Vagina (tissue), 2 donors: ENCODE measurements at places on chromosomes 1 and 21. TPM values are rescaled to one million over a fixed set of nuclear protein-coding genes. Genes with fewer than 3 reads are reported as not detected.

DNA sequence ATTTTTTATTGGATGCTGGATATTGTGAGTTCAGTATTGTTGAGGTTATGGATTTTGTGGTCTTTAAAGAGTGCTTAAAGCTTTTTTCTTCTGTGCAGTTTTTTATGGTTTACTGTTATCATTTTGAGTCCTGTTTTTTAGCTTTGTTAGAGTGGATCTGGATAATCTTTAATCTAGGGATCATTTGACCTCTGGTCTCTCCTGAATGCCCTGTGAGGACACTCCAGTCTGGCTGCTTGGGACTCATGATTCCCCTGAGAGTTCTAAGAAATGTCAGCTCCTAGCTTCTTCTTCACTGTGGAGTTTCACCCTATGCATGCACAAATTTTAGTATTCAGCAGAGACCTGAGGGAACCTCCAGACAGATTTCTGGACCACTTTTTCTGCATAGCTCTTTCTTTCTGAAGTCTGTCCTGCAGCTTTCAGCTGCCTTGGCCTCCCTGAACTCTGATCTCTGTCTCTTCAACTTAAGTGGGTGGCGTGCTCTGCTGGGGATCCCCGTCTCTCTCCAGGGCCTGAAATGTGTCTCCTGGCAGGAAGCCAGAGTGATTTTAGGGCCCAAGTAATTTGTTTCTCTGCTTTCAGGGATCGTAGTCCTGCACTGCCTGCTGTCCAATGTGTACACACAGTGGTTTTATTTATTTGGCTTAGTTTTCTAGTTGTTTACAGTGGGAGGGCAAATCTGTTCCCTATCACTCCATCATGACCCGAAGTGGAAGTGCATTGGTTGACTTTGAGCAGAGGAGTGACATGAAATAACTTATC is 14.7 kb downstream of the PEX14 start:
- H3K27me3 ChIP-seq, result no peaks in the 10 kb centered on the region
- H3K4me1 ChIP-seq, result peaks cover 4% of the 10 kb centered on the region
- no peaks in the 10 kb centered on the region for H3K36me3 ChIP-seq
- DNase-seq, result no peak
- no peak overlapping the region for H3K27ac ChIP-seq

- H3K36me3 ChIP-seq, result no peaks in the 10 kb centered on the region
- H3K4me1 ChIP-seq, result no peaks in the 10 kb centered on the region
- H3K27me3 ChIP-seq, result no peaks in the 10 kb centered on the region
- no peak overlapping the region for H3K4me3 ChIP-seq
- DNase-seq, result no peak
Measured at GRCh38 chr1:232581932-232582331, 48.0 kb downstream of the SIPA1L2 start.

GRCh38 chr21:31910074-31910470 is 37.3 kb downstream of the HUNK start:
- peaks cover 24% of the 10 kb centered on the region for H3K4me1 ChIP-seq
- no peak overlapping the region for H3K27ac ChIP-seq
- H3K36me3 ChIP-seq, result no peaks in the 10 kb centered on the region
- H3K4me3 ChIP-seq, result no peak overlapping the region

DNA sequence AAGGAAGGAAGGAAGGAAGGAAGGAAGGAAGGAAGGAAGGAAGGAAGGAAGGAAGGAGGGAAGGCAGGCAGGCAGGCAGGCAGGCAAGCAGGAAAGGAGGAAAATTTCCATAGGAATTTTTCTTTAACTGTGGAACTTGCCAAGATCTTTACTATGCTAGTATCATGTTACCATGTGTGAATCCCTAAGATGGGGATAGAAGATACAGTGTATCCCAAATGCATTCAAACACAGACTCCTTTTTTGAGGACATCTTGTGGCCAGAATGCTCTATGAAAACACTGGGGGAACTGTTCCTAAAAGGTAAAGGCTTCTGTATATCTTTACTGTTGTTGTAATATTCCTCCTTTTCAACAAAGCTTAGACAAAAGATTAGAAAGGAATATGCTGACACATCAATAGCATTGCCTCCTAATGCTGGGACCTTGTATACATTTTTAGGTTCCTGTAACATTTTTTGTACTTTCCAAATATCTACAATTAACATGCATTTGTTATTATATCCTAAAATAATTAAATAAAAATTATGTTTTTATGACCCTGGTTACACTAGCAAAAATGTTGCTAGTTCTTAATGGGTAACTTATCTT is 20.6 kb downstream of the CCDC190 start:
- no peaks in the 10 kb centered on the region for H3K36me3 ChIP-seq
- no peak overlapping the region for H3K4me3 ChIP-seq
- H3K4me1 ChIP-seq, result no peaks in the 10 kb centered on the region
- H3K27ac ChIP-seq, result no peak overlapping the region

- no peaks in the 10 kb centered on the region for H3K36me3 ChIP-seq
- H3K4me3 ChIP-seq, result peak overlapping the region; percentile 94
- DNase-seq, result no peak
- H3K27ac ChIP-seq, result peak overlapping the region; percentile 86
Measured at GRCh38 chr1:204493145-204493983, 1.2 kb downstream of the PIK3C2B start.

DNA sequence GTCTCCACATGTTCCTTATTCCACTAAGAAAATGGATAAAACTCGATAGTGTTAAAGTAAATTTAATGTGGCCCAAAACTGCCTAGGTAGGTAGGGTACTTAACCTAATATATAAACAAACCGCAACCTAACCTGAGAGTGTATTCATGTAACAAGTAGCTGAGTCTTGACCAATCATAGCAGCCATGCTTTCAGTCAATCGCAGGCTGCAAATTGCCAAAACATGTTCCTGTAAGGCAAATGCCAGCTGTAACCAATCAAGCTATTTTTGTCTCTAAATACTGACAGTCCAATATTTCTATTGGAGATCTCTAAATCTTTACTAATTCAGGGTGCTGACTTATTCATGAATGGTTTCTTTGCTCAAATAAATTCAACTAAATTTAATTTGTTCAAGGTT is 3.1 kb upstream of the HMGCS2 start:
- H3K27ac ChIP-seq, result no peak overlapping the region
- H3K4me3 ChIP-seq, result no peak overlapping the region
- H3K36me3 ChIP-seq, result no peaks in the 10 kb centered on the region
- no peak for DNase-seq

DNA sequence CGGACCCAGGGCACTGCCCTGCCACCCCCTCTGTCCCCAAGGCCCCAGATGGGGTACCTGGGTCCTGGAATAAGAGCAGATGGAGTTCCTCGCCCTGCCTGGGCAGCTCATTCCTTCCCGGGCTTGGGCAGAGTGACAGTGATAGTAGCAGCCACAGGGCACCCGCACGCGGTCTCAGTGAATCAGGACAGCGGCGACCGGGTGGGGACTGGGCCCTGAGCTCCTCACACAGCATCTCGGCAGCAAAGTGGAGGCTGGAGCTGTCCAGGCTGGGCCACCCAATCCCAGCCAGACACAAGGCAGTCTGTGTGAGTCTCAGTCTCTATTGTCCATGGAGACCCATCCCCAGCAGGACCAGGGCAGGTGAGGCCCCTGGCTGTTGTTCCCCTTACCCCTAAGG is 37.4 kb upstream of the CCDC27 start:
- H3K36me3 ChIP-seq, result no peaks in the 10 kb centered on the region
- no peak overlapping the region for H3K27ac ChIP-seq
- no peak for DNase-seq
- H3K4me1 ChIP-seq, result peaks cover 28% of the 10 kb centered on the region
- no peaks in the 10 kb centered on the region for H3K27me3 ChIP-seq

The CLDN14 gene
- total RNA-seq, result not detected

The OR6K2 gene
- total RNA-seq, result not detected

The CD48 gene
- 4.7 TPM for total RNA-seq

The CR1L gene
- not detected for total RNA-seq

The PTGER3 gene
- total RNA-seq, result 17.7 TPM

The SHE gene
- 23.8 TPM for total RNA-seq

The DMRTA2 gene
- not detected for total RNA-seq
